ENCODE measurements at places on chromosomes 11 and 22. TPM values are rescaled to one million over a fixed set of nuclear protein-coding genes. Genes with fewer than 3 reads are reported as not detected.

DNA sequence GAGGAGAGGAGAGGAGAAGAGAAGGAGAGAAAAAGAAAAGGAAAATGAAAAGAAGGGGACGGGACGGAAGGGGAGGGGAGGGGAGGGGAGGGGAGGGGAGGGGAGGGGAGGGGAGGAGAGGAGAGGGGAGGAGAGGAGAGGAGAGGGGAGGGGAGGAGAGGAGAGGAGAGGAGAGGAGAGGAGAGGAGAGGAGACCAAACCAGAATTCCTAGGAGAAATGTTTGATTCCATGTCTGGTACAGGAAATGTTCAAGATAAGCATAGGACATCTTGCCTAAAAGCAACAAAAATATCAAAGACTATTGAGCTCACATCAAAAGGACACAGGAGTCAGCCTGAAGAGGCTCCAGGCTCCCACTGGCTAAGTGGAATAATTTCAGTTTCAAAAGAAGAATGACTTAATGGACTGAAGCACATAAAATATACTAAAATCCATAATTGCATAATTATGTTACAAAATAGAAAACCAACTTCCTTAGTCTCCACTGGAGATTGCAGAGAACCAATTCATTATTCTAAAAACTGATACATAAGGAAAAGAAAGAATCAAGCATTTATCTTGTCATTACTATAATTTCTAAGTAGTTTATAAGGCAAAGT is 101.1 kb upstream of the APOA1 start:
- peaks cover 6% of the 10 kb centered on the region for H3K36me3 ChIP-seq
- DNase-seq = no peak
- H3K27me3 ChIP-seq = no peaks in the 10 kb centered on the region
- H3K27ac ChIP-seq = no peak overlapping the region
- H3K4me1 ChIP-seq = no peaks in the 10 kb centered on the region

- H3K4me1 ChIP-seq = no peaks in the 10 kb centered on the region
- H3K27me3 ChIP-seq = no peaks in the 10 kb centered on the region
- H3K36me3 ChIP-seq = no peaks in the 10 kb centered on the region
- no peak overlapping the region for H3K4me3 ChIP-seq
- no peak overlapping the region for H3K27ac ChIP-seq
Observed at GRCh38 chr22:44319685-44320084, 6.9 kb upstream of the SHISAL1 start.

- no peak for DNase-seq
- no peak overlapping the region for H3K4me3 ChIP-seq
- H3K27me3 ChIP-seq = no peaks in the 10 kb centered on the region
- no peaks in the 10 kb centered on the region for H3K4me1 ChIP-seq
- no peak overlapping the region for H3K27ac ChIP-seq
Observed at GRCh38 chr11:110797453-110797852, 85.2 kb upstream of the ARHGAP20 start.

OR52N4 gene
- not detected for total RNA-seq

- H3K27me3 ChIP-seq = no peaks in the 10 kb centered on the region
- no peak overlapping the region for H3K4me3 ChIP-seq
- H3K36me3 ChIP-seq = peaks cover 8% of the 10 kb centered on the region
- no peak for DNase-seq
- peaks cover 41% of the 10 kb centered on the region for H3K4me1 ChIP-seq
- peak overlapping the region; percentile 28 for H3K27ac ChIP-seq
Observed at GRCh38 chr11:96178049-96178886, 164.7 kb downstream of the MAML2 start.

MYOD1 gene
- total RNA-seq = not detected

DNA sequence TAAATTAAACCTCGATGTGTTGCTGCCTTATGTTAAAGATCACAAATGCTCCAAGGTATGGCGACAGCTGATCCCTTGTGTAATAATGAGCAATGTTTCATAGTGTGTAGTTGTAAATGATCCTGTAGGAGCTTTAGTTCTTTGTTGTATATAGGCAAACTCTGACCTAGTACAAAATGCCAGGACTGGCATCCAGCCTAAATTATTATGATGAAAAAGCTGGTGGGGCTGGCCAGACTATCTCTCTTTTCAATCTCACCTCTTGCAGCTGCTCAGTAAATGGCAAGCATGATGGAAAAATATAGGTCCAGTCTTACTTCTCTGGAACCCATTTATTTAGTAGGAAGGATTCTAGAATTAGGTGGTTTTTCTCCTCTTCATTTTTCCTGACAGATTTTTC is 345.1 kb upstream of the C11orf87 start:
- no peak overlapping the region for H3K27ac ChIP-seq
- H3K27me3 ChIP-seq = no peaks in the 10 kb centered on the region
- no peak for DNase-seq
- H3K36me3 ChIP-seq = no peaks in the 10 kb centered on the region

- peaks cover 70% of the 10 kb centered on the region for H3K27me3 ChIP-seq
- DNase-seq = peak; percentile 34
- H3K4me1 ChIP-seq = no peaks in the 10 kb centered on the region
- no peak overlapping the region for H3K27ac ChIP-seq
- no peak overlapping the region for H3K4me3 ChIP-seq
Observed at GRCh38 chr22:22103078-22103875, 120.7 kb upstream of the TOP3B start.

- peaks cover 18% of the 10 kb centered on the region for H3K36me3 ChIP-seq
- no peak overlapping the region for H3K4me3 ChIP-seq
- H3K4me1 ChIP-seq = peaks cover 4% of the 10 kb centered on the region
- H3K27ac ChIP-seq = no peak overlapping the region
- H3K27me3 ChIP-seq = no peaks in the 10 kb centered on the region
Observed at GRCh38 chr11:9780929-9781328, 117.1 kb downstream of the SWAP70 start.

- no peaks in the 10 kb centered on the region for H3K27me3 ChIP-seq
- no peak overlapping the region for H3K27ac ChIP-seq
- DNase-seq = no peak
- H3K36me3 ChIP-seq = no peaks in the 10 kb centered on the region
- no peak overlapping the region for H3K4me3 ChIP-seq
Observed at GRCh38 chr22:44395118-44396005, 82.6 kb upstream of the SHISAL1 start.

GNG3 gene
- 12.9 TPM for total RNA-seq

DNA sequence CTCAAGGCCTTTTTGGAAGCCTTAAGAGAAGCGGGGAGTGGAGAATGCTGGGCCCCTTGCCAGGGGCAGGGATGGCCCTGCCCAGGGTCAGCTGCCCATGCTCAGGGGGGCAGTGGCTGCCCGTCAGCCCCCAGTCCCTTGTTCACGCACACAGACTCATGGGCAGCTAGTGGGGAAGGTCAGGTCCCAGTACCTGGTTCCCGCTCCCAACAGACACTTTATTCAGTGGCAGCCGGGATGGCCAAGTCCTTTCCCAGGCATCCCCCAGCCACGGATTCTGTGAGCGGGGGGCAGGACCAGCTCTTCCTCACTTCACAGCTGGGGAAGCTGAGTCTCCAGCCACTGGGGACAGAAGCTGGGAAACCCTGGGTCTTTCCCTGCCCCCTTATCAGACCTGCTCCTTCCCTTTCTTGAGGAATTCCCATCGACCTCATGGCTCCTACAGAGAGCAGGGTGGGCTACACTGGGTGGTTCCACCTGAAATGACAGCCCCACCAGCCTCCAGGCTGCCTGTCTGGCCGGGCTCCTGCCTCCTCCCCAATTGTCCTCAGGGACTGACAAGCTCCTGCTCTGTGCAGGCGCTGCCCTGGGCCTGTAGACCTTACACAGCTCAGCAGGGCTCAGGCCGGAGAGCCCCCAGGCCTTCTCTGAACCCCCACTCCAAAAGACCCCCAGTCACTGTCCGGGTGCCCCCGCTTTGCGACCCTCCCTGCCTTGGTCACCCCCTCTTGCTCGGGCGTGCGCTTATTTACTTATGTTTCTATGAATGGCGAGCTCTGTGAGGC is 61.0 kb upstream of the FGF3 start:
- no peaks in the 10 kb centered on the region for H3K36me3 ChIP-seq
- DNase-seq = no peak
- no peak overlapping the region for H3K4me3 ChIP-seq
- H3K27ac ChIP-seq = no peak overlapping the region
- H3K27me3 ChIP-seq = peaks cover 11% of the 10 kb centered on the region

DNA sequence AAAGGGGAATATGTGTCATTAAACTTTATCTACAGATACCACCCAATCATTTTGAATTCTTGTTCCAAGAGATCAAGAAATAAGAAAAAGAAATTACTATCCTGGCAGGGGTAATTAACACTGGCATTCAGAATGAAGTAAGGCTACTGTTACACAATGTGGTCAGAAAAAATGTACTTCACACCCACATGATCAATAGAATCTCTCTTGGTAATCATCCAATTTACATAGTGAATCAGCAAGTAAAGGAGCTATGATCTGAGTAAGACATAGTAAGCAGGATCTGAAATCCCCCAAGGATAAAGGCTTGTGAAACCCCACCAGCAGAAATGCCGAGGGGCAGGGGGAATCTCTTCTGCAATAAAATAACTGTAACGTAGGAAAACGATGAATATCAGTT is 466.5 kb downstream of the FAM181B start:
- no peaks in the 10 kb centered on the region for H3K4me1 ChIP-seq
- H3K36me3 ChIP-seq = no peaks in the 10 kb centered on the region
- H3K4me3 ChIP-seq = no peak overlapping the region
- H3K27me3 ChIP-seq = no peaks in the 10 kb centered on the region

GRCh38 chr11:69377029-69377952 is 83.3 kb downstream of the MYEOV start:
- H3K4me1 ChIP-seq = peaks cover 6% of the 10 kb centered on the region
- no peak overlapping the region for H3K4me3 ChIP-seq
- no peak overlapping the region for H3K27ac ChIP-seq
- H3K36me3 ChIP-seq = no peaks in the 10 kb centered on the region

DNA sequence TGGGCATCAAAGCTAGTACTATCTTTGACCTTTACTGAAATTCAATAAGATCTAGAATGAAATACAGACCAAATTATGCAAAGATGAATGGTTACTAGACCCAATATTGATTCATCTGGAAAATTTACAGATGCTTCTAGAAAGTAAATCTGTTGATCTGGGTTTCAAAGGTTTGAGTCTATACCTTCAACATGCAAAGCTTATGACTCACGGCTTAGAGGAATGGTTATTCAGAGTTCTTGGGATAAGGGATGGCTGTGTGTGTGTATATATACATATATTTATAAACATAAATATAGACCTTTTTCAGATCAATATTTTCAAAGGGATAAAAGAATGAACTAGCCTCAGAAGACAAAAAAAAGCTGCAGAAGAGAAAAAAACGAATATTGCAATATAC is 1.3 kb downstream of the SPTY2D1 start:
- peak overlapping the region; percentile 96 for H3K4me3 ChIP-seq
- H3K27me3 ChIP-seq = peaks cover 17% of the 10 kb centered on the region
- no peak for DNase-seq
- no peak overlapping the region for H3K27ac ChIP-seq
- no peaks in the 10 kb centered on the region for H3K36me3 ChIP-seq

DNA sequence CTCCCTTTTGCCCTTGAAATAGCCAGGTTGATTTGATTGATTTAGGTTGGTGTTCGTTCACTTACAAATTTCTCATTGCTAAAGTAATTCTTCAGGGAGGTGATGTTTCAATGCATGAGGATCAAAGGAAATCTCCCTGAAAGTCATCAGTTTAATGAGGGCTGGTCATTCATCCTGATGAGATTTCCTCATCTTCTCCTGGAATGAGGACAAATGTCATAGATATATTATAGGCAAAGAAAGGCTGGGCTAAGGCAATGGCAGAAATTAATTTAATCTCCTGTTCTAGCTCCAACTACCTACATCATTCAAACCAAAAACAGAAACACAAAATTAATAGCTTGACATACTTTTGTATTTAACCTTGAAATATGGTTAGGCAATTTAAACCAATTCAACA is 1052.1 kb downstream of the LRRC4C start:
- H3K36me3 ChIP-seq = no peaks in the 10 kb centered on the region
- H3K27me3 ChIP-seq = no peaks in the 10 kb centered on the region
- DNase-seq = no peak

- no peak overlapping the region for H3K27ac ChIP-seq
- no peaks in the 10 kb centered on the region for H3K27me3 ChIP-seq
- no peak for DNase-seq
- H3K4me1 ChIP-seq = peaks cover 9% of the 10 kb centered on the region
- peaks cover 5% of the 10 kb centered on the region for H3K36me3 ChIP-seq
Observed at GRCh38 chr11:35751664-35752061, 89.1 kb downstream of the TRIM44 start.

GRCh38 chr11:16817351-16817750 is 78.9 kb downstream of the C11orf58 start:
- no peak overlapping the region for H3K4me3 ChIP-seq
- H3K36me3 ChIP-seq = no peaks in the 10 kb centered on the region
- peaks cover 30% of the 10 kb centered on the region for H3K4me1 ChIP-seq
- DNase-seq = no peak
- peak overlapping the region; percentile 31 for H3K27ac ChIP-seq
- no peaks in the 10 kb centered on the region for H3K27me3 ChIP-seq
